ENCODE measurements at places on chromosomes 7 and 10. TPM values are rescaled to one million over a fixed set of nuclear protein-coding genes. Genes with fewer than 3 reads are reported as not detected.

The HECW1 gene
- not detected for total RNA-seq

The GHRHR gene
- total RNA-seq, result not detected

The CRYGN gene
- 0.41 TPM for total RNA-seq

- no peak for DNase-seq
These were observed 986 bp upstream of the PPP2R2D start for GRCh38 chr10:131899695-131900349.

GRCh38 chr7:41870461-41871138 is 167.7 kb upstream of the INHBA start:
- DNase-seq, result no peak

GRCh38 chr7:36814311-36814710 is 90.0 kb upstream of the AOAH start:
- DNase-seq, result no peak

GRCh38 chr7:95960706-95961244 is 188.4 kb downstream of the DYNC1I1 start:
- DNase-seq, result no peak

- no peak for DNase-seq
These were observed 6.6 kb downstream of the ADAMTS14 start for GRCh38 chr10:70678757-70679489.

DNA sequence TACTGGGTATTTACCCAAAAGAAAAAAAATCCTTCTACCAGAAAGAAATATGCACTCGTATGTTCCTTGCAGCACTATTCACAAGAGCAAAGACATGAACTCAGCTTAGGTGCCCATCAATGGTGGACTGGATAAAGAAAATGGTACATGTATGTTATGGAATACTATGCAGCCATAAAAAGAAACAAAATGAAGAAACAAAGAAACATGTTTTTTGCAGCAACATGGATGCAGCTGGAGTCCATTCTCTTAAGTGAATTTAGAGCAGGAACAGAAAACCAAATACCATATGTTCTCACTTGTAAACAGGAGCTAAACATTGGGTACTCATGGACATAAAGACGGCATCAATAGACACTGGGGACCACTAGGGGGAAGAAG is 5.5 kb upstream of the GNB2 start:
- no peak for DNase-seq

- no peak for DNase-seq
These were observed 602.3 kb upstream of the MGMT start for GRCh38 chr10:128864554-128865295.

DNA sequence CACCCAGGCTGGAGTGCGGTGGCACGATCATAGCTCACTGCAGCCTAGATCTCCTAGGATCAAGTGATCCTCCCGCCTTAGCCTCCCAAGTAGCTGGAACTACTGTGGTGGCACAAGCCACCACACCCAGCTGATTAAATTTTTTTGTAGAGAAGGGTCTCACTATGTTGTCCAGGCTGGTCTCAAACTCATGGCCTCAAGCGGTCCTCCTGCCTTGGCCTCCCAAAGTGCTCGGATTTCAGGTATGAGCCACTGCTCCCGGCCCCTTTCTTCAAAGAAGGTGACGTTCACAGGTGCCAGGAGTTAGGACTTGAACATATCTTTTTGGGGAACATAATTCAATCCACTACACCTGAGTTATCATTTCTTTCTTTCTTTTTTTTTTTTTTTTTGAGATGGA is 2.9 kb upstream of the TTYH3 start:
- DNase-seq, result peak; percentile 5

GRCh38 chr7:124790645-124791044 is 25.1 kb upstream of the GPR37 start:
- DNase-seq, result no peak

- no peak for DNase-seq
These were observed 57.0 kb downstream of the BRAF start for GRCh38 chr7:140867467-140868462.

Data from left ventricle myocardium inferior (tissue), 1 donor.